ENCODE measurements at places on chromosomes 3 and 15.

GRCh38 chr3:153818338-153818737 lies 302.9 kb upstream of the ARHGEF26 start:
- DNase-seq = no peak

- no peak for DNase-seq
Measured at GRCh38 chr3:14129296-14129695, 4.4 kb downstream of the TMEM43 start.

GRCh38 chr15:47203993-47204392 lies 513.3 kb upstream of the SEMA6D start:
- no peak for DNase-seq

DNA sequence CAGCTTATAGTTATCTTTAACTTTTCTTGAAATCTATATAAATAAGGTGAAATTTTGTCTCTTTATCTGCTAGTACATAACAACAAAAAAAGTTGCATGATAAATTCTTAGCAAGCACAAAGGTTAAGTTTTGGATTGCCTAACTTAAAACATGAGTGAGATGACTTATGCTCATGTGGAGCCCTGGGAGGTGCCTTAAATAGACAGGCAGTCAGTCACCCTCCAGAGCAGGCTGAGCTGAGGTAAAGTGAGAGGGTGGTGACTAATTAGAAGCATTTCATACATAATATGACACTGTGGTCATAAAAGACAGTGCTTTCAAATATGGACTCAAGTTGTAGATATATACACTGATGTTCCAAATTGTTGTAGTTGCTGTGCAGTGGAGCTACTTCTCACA lies 14.6 kb upstream of the MME start:
- no peak for DNase-seq

GRCh38 chr3:661356-661755 lies 431.5 kb upstream of the CNTN6 start:
- no peak for DNase-seq

GRCh38 chr3:5210926-5211325 lies 23.4 kb downstream of the EDEM1 start:
- no peak for DNase-seq

GRCh38 chr3:19967812-19968211 lies 20.9 kb downstream of the RAB5A start:
- DNase-seq = no peak

- DNase-seq = no peak
Measured at GRCh38 chr15:65888981-65889380, 19.7 kb downstream of the RAB11A start.

DNA sequence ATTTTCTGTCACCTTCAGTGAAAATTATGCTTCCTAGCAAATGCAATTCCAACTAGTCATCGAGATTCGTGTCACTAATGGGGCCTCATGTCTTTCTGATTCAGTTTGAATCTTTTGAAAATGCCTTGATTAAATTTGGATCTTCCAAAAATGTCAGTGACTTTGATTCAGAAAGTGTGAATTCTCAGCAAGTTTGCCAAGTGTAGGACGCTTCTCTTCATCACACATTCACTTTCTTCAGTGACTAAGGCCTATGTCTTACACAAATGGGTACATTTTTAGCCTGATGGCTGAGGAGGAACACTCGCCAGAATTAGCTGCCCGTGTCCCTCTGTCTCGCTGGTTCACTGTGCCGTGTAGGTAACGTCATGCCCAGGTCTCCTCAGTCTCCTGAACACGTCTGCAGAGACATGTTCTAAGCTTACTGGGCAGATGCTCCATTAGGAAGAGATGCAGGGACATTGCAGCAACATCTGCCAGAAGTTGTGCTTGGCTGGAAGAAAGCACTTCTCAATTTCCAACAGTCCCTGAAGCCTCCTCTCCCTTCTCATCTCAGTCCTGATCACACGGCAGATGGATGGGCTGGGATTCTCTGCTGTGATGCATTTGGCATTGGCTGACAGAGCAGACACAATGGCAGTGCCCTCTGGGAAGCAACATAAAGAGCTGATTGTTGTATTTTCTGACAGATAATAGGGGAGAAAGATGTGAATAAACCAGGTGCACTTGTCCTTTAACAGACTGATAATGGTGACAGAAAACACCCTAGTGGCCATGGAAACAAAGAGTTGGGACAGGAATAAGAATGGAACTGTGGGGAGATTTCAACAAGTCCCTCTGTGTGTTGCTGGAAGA lies 29.1 kb upstream of the LYZL4 start:
- no peak for DNase-seq

DNA sequence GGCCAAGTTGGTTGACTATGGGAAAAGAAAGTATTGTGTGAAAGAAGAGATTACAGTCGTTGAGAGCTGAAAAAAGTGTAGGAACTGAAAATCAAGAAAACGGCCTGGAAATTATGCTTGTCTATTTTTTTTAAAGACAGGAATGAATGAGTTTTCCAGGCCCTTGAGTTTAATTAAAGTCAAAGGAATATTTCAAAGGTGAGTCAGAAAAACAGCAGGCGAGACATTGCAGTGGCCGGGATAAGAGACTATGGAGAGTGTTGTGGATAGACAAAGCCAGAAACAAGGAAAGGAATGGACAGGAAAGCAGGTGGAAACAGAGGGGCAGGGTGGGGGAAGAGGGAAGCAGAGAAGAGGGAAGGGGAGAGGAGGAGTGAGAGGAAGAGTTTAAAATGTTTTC lies 275.1 kb upstream of the LRTM1 start:
- DNase-seq = no peak

- DNase-seq = no peak
Measured at GRCh38 chr15:68379058-68379758, 52.8 kb downstream of the ITGA11 start.

GRCh38 chr3:118077332-118077731 lies 957.3 kb downstream of the IGSF11 start:
- DNase-seq = no peak

GRCh38 chr3:187795207-187795960 lies 50.1 kb upstream of the BCL6 start:
- DNase-seq = no peak

- no peak for DNase-seq
Measured at GRCh38 chr3:131329774-131330173, 51.8 kb upstream of the NUDT16 start.

- no peak for DNase-seq
Measured at GRCh38 chr15:65939901-65940617, 70.8 kb downstream of the RAB11A start.

- peak; percentile 34 for DNase-seq
Measured at GRCh38 chr3:186381424-186382216, 19.6 kb upstream of the DGKG start.

DNA sequence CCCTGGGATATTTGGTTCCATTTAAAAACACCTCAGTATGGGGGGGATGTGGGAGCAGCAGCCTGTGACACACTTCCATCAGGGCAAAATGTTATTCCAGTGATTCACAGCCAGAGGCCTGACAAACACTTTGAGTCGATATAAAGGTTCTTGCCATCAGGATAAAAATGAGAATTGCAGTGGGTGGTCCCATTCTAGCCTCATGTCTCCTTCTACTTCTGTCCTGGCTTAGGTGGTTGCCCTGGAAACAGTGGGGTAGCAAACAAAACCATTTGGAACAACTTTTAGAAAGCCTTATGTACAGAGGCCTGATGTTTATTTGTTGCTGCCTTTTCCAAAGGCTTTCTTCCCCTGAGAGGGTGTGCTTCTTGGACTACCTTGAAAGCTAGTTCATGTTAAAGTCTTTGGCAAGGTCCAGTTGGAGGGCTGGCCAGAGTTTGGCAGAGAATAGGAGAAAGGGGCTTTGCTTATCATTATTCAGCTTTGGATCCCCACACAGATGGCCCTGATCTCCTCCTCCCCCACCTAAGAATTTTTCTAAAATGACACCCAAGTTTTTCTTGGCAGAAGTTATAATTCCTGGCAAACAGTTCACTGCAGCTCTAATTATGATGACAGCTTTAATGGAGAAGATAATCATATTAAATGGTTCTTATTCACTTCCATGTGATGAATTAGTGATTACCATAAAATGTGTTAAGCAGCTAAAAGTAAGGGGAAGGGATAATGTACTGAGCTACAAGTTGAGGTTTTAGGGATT lies 84.2 kb upstream of the ZNF280D start:
- DNase-seq = no peak

- no peak for DNase-seq
Measured at GRCh38 chr3:172152874-172153273, 113.5 kb downstream of the FNDC3B start.

GRCh38 chr3:197168063-197168462 lies 130.3 kb downstream of the DLG1 start:
- DNase-seq = no peak

- DNase-seq = no peak
Measured at GRCh38 chr3:155885292-155885691, 14.8 kb downstream of the GMPS start.

GRCh38 chr15:46300716-46301115 lies 665.9 kb downstream of the SQOR start:
- no peak for DNase-seq

GRCh38 chr3:187717572-187717971 lies 15.2 kb upstream of the RTP2 start:
- DNase-seq = no peak

GRCh38 chr15:35547775-35548364 lies 1.9 kb upstream of the DPH6 start:
- no peak for DNase-seq

- DNase-seq = no peak
Measured at GRCh38 chr15:41416128-41416741, 660 bp upstream of the RTF1 start.

DNA sequence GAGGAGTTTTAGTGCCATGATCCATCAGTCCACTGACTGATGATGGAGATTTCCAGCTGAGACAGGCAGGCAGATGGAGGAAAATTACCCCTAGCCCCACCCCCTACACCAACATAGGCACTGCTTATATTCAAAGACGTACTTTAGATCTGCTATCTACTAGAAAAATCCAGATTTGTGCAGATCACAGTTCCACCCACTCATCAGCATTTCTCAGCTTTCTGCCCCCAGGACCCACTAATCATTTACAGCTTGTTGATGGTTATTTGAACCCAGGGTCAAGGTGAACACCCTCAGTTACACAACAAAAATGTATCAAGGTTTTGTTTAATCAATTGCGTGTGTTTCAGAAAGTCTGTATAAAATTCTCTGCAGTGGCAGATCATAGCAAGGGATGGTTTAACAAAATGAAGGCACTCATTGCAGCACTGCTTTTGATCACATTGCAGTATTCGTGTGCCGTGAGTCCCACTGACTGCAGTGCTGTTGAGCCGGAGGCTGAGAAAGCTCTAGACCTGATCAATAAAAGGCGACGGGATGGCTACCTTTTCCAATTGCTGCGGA lies at the start of gene HRG:
Gene HRG, plus strand, starts transcription at position 390 of the 564 bp plus-strand sequence. Its CDS starts 18 bp downstream, at position 408.
- DNase-seq = peak; percentile 58

DNA sequence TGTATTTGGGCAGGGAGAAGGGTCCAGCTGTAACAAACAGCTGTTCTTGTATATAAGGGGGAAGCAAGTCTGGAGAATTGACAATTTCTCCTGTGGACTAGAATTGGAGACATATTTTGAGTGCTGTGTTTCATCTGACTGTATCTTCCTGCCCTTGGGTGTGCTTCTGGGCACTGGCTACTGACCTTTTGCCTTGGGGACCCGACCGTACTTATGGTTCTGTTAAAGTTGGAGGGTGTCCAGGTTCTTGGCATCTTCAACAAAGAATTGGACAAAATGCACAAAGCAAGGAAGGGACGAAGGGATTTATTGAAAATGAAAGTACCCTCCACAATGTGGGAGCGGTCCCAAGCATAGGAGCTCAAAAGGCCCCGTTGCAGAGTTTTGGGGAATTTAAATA lies 31.0 kb downstream of the MAP2K1 start:
- no peak for DNase-seq

- DNase-seq = no peak
Measured at GRCh38 chr3:48064292-48064829, 48.1 kb upstream of the MAP4 start.

DNA sequence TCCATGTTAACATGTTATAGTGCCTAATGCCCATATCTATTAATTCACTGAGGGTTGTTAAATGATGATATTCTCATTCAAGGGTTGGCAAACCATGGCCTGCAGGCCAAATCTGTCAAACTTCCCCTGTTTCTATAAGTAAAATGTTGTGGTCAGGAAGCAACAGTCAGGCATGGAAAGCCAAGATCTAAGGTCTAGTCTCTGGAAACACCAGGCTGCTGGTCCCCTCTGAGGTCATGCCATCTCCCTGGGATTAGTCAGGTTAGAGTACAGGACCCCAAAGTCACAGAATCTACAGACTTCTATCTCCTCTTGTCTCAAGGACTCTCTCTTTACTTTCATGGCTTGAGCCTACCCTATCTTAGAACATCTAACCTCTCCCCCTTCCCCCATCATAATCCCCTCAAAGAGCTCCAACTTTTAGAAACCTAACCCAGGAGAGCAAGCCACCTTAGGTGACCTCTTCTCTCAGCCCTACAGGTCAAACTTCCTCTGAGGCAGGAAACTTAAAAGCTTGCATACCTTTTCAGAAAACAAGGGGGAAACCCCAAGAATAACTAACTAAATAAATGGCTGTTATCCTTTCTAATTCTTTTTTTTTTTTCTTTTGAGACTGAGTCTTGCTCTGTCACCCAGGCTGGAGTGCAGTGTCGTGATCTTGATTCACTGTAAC lies 15.3 kb upstream of the HERC1 start:
- DNase-seq = no peak

- peak; percentile 75 for DNase-seq
Measured at GRCh38 chr3:155805204-155805801, 775 bp downstream of the C3orf33 start.

GRCh38 chr3:197226179-197226578 lies 72.2 kb downstream of the DLG1 start:
- no peak for DNase-seq

GRCh38 chr15:70299931-70300869 lies 202.5 kb upstream of the TLE3 start:
- DNase-seq = no peak
